ENCODE measurements at places on chromosomes 5 and 9.

DNA sequence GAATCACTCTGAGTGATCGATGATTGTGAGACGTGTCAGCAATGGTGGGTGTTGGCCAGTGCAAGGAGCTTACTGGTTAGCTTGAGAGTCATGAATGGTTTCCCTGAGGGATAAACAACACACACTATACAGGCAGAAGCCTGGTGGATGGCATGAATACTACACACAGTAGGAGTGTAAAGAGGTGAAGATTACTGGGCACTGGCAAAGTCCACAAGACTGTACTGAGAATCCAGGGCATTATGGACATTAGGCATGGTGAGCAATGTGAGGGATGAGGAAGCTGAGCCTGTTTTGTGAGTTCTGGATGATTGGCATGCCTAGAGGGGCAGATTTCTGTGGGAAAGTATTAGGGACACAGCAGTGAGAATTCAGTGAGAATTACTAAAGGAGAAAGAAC, 71.3 kb downstream of the KDM4C start:
- no peak for DNase-seq

- DNase-seq: no peak
These were observed 314.0 kb downstream of the NDUFS4 start for GRCh38 chr5:53874409-53874808.

DNA sequence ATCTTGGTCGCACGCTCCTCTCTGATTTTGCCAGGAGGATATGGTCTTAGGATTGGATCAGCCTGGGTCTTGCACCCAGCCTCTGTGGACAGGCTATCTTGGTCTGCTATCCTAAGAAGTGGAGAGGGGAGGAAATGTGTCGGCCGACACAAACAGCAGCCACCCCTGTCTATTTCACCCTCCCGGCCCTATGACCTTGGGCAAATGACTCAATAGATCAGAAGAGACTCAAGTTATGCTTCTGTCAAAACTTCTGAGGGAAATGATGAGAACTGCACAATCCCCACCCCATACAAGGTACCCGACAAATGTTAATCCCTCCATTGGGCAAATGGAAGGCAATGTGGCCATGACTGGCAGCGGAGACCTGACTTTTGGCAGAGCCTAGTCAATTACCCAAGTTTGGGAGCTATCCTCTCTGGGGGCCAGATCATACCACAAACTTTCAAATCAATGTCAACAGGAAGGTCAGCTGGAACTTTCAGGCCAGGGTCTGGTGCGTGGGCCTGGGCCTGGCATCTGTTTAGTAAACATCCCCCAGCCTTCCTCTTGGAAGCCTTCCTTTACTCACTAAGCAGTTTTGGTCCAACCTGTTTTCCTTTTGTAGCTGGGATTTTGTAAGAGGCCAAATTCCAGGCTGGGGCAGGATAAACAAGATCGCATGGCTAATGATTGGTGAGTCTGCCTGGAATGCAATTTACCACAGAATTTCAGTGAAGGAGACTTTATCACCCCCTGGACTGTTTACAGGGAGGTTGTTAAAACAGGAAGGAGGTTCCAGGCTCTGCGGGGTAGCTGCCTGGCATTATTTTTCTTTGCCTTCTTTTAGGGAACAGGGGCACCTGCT, 64.2 kb upstream of the CPEB4 start:
- no peak for DNase-seq

DNA sequence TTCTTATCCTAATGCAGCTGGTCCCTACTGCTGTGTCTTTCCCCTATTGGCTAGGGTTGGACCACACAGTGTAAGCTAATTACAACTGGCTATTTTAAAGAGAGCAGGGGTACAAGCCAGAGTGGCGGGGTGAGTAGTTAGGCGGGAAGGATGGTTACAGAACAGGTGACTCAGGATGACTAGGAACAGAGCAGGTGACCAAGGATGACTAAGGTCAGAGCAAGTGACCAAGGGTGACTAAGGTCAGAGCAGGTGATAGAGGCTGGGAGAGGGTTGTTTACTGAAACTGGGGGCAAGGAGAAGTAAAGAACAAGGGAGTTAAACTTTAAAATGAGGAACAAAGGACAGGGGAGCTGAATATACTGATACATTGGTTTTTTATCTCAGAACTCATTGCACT, 125.4 kb downstream of the PTTG1 start:
- DNase-seq: no peak

- no peak for DNase-seq
These were observed 98.8 kb upstream of the NR4A3 start for GRCh38 chr9:99722877-99723276.

DNA sequence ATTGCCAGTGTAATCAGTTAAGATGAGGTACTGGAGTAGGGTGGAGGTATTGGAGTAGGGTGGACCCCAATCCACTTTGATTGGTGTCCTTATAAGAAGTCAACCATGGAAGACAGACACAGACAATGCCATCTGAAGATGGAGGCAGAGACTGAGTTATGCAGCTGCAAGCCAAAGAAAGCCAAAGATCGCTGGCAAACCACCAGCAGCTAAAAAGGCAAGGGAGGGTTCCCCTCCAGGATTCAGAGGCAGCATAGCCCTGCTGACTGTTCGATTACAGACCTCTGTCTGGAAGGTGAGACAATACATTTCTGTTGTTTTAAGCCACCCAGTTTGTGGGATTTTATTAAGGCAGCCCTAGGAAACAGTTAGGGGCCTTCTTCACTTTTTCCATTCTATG, 30.5 kb upstream of the CKMT2 start:
- DNase-seq: no peak

DNA sequence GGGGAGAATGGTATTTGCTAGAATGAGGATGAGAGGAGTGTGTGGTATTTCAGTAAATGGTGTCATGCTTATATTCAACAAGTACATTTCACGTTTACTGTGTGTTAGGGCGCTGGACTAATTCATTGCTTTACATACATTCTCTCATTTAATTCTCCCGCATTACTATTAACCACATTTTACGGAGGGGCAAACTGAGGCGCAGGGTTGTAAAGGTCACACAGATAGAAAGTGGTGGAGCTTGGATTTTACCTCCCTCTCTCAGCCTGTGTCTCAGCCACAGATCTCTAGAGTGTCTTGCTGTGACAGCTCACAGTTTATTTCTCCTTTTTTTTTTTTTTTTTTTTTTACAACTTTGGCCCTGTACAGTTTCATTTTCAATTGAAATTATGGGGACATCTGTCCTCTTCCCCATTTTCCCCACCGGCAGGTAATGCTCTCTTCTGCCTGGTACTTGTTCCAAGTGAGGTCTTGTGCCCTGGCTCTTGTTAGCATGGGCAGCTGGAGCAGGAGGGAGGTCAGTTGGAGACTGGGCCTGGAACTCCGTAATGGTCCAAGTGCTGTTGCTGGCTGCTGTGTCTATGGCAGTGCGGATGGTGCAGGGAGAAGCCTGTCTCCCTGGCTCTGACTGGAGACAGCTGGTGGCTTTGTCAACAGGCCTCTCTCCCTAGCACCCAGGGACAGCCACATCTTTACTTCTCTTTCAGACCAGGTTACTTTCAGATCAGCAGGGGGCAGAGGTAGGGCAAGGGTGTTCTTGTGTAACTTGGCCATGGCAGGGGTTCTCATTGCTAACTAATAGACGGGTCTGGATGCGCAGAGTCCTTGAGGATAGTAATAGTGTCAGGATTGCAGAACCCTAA, 20.5 kb upstream of the NDST1 start:
- DNase-seq: no peak

- DNase-seq: no peak
These were observed 152.5 kb downstream of the RNF180 start for GRCh38 chr5:64318175-64318574.

GRCh38 chr5:135030956-135031812, 2.8 kb downstream of the PITX1 start:
- no peak for DNase-seq

DNA sequence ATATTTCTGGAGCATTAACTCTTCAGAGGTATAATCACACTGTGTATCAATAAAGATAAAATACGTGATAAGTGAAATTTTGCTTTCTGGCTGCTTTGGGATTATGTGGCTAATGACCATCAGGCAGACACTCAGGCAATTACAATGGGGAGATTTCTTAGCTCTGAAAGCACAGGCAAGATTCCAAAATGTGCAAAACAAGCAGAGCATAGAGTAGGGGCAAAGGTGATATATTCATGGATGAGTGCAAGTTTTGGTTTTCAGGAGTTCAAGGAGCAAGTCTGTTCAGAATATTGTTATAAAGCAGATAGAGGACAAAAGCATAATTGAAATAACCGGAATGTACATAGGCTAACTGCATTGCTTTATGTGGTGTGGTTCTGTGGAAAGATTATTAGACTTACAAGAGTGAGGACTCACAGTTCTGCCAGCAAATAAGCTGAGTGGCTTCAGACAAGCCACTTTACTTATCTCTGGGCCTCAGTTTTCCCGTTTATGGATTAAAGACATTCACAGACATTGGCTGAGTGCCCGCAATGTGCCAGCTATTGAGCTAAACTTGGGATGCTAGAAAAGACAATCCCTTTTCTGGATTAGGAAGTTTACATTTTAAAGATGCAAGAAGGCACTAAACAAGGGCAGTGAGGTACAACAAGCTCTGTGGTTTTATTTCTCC, 945.6 kb upstream of the ARRDC3 start:
- no peak for DNase-seq

DNA sequence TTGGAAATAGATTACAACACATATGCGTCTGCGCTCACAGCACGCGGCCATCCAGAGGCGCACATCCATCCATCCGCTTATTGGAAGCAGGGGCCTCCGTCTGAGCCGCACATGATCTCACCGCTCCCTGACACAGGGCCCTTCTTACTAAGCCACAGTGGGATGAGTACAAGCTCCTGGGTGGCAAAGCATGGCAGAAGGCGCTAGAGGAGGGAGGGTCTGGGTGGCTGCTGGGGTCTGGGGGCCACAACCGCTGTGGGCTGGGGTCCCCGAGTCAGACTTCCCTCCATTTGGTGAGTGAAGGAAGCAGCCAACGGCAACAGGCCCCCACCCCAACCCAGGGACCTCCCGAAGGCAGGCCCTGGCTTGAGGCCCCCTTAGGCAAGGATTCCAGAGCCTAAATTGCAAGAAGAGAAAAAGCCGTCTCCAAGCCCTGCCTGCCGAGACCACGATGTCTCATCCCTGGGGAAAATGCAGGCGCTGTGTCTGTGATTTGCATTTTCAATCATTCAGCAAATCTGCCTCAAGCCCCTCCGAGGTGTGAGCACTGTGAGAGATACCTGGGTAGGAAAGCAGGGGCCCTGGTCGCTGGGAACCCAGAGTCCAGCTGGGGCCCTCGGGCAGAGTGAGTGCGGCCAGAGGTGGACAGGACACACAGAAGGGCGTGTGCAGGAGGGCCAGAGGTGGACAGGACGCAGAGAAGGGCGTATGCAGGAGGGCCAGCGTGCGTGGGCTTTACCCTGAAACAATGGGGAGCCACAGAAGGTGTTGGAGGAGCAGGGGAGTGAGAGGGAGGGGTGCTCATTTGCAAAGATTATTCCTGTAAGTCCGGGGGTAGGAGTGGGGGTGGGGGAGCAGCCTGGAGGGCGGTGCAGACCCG, 135.7 kb downstream of the OLFM1 start:
- no peak for DNase-seq

DNA sequence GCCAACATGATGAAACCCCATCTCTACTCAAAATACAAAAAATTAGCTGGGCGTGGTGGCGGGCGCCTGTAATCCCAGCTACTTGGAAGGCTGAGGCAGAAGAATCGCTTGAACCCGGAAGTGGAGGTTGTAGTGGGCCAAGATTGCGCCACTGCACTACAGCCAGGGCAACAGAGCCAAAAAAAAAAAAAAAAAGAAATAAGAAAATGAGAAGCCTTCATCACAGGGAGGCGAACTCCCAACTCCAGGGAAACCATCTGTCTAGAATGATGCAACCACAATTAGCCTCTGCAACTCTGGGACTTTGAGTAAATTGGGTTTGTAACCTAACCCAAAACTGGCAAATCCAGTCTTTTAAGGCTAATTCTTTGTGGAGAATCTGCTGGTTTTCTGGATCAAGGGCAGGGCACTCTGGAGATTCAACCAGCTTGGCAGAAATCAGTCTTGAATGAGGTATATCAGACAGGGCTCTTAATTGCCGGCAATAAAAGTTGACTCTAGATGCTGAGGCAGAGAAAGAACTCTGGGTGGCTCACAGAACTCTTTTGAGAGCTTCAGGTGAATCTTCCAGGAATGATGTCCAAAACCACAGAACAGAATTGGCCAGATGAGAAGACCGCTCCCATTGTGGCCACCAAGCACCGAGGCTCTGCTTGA, 9.9 kb downstream of the S100Z start:
- no peak for DNase-seq

DNA sequence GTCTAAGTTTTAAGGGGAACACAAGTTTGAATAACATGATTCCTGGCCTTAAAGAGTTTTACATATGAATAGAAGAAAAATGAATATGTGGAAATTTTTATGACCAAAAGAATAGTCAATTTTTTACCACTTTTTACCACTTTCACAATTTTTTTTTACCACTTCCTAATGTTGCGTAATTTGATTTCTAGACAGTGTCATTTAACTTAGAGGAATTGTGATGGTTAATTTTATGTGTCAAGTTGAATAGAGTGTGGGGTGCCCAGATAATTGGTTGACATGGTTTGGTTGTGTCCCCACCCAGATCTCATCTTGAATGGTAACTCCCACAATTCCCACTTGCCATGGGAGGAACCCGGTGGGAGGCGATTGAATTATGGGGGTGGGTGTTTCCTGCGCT, 416.6 kb downstream of the KIF4B start:
- no peak for DNase-seq

DNA sequence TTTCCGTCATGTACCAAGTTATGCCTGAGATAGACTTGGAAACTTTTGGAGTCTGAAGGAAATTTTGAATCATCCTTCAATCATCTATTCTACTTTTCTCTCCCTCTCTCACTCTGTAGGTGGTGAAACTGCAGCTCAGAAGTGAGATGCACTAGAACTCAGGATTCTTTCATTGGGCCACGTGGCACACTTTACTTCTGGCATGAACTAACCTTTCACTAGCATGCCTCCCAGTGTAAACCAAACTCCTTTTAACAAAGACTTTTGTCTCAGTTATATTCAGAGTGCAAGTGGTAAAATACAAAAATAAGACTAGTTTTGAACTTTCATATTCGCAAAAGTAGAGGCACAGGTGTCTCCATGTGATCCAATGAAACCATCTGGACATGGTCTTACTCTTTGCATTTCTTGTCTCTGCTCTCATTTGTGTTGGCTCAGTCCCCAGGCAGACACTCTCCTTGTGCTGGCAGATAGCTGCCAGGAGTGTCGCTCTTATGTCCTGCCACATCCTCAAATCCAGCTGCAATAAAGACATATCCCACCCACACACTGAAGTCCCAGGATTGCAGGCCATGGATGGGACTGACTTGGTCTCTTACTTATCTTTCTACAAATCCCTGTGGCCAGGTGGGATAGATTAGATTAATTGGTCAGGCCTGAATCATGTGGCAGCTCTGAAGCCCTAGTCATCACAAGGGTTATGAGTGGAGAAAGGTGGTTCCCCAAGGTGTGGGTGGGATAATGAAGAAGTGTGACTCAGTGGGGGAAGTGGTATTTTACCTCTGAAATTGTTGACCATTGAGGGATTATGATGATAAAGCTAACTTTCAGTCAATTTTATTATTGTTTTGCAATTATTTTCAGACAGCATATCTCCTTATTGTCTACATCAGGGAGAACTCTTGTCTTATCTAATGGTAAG, 267.5 kb downstream of the GABRB2 start:
- no peak for DNase-seq

GRCh38 chr5:139141446-139142204, 56.5 kb downstream of the SIL1 start:
- DNase-seq: no peak

- DNase-seq: no peak
These were observed 36.7 kb downstream of the FABP6 start for GRCh38 chr5:160266044-160266443.
